Smooth muscle cell of the pulmonary artery (primary cell): ENCODE measurements at places on chromosomes 4 and X. TPM values are rescaled to one million over a fixed set of nuclear protein-coding genes. Genes with fewer than 3 reads are reported as not detected.

Gene CXCL6
- 19.6 and 184 TPM in 2 replicates for total RNA-seq

Gene LARP1B
- 17.2 and 18.9 TPM in 2 replicates for total RNA-seq

Gene IBSP
- 1.9 and 2.2 TPM in 2 replicates for total RNA-seq

Gene TRIM2
- 34.1 and 49.1 TPM in 2 replicates for total RNA-seq
